K562 (cell line): ENCODE measurements at places on chromosomes 5 and 9.

- no peak overlapping the region for H3K27ac ChIP-seq
- H3K4me1 ChIP-seq: no peaks in the 10 kb centered on the region
- no peak overlapping the region for H3K4me3 ChIP-seq
- no peaks in the 10 kb centered on the region for H3K36me3 ChIP-seq
Measured at GRCh38 chr9:107142896-107143603, 140.0 kb upstream of the RAD23B start.

DNA sequence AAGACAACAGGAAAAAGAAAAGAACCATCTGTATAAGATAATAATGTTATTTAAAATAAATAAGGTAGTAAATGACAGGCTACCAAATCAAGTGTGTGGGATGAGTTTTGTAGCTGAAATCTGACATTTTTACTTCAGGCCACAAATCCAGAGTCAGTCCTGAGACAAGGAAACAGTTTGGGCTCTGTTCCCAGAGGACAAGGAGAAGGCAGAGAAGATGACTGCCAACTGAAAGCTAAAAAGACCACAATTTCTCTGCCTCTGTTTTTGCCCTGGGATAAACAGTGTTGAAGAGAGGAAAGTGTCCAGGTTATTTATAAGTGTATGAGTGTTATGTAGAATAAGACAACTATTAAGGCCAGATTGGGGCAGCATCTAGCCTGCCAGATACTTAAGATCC is 180.5 kb downstream of the NFIB start:
- no peaks in the 10 kb centered on the region for H3K36me3 ChIP-seq
- no peak for DNase-seq
- no peak overlapping the region for H3K27ac ChIP-seq

- H3K27me3 ChIP-seq: peaks cover 4% of the 10 kb centered on the region; the same call in 1 of the 2 replicates
- no peak for DNase-seq
- no peak overlapping the region for H3K27ac ChIP-seq
- H3K36me3 ChIP-seq: no peaks in the 10 kb centered on the region
- no peak overlapping the region for H3K4me3 ChIP-seq
- no peaks in the 10 kb centered on the region for H3K4me1 ChIP-seq
Measured at GRCh38 chr9:684941-685340, 156.6 kb upstream of the DMRT1 start.

DNA sequence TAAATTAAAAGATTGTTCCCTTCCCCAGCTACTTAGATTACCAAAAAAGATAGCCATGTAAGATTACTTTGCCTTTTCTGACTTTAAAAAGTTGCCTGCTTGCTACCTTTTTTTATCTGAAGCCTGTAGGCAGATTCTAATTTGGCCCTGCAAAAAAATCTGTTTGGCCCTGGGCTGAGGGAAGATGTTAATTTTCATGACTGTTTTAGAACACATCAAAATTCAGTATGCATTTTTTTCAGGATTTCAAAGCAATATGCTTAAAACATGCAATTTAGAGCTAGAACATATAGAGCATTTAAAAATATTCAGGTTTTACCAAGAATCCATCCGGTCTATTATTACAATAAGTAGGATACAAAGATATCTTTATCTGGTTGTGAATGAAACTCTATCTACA is 563.6 kb downstream of the NR2F1-AS1 start:
- no peak for DNase-seq
- no peak overlapping the region for H3K4me3 ChIP-seq
- no peak overlapping the region for H3K27ac ChIP-seq
- H3K27me3 ChIP-seq: no peaks in the 10 kb centered on the region
- no peaks in the 10 kb centered on the region for H3K36me3 ChIP-seq

DNA sequence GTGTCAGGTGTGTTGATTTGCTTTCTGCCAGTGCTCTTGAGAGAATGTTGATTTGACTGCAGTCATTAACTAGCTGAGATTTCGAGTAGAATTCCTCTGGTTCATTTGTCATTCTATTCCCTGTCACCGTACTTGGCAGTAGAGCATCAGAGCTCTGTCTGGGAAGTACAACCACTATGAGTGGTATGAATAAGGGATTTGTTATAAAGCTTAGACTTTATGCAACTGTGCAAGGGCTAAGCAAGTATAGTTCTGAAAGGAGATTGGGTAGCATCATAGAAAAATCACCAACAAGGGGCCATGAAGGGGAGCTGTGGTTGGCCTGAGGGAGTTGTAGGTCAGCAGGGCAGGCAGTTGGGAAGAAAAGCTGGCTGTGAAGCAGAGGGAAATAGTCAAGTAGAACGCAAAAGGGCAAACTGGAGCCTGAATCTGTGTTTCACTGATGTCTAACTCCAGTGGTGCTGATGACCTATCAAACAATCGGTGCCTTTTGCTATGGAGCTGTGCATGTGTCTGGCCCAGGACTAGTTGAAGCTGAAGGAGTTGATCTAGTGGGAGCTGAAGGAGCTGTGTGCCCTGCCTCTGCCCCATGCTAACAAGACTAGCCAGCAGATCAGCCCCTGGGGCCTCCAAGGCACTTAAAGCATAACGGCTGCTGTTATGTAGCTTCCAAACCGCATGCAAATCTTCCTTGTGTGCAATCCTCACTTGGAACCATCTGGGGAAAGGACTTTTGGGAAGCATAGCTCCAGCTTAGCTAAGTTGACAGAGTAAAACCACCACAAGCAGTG is 110.0 kb downstream of the SLC28A3 start:
- H3K4me1 ChIP-seq: no peaks in the 10 kb centered on the region
- no peak overlapping the region for H3K4me3 ChIP-seq
- no peaks in the 10 kb centered on the region for H3K36me3 ChIP-seq
- no peak for DNase-seq

DNA sequence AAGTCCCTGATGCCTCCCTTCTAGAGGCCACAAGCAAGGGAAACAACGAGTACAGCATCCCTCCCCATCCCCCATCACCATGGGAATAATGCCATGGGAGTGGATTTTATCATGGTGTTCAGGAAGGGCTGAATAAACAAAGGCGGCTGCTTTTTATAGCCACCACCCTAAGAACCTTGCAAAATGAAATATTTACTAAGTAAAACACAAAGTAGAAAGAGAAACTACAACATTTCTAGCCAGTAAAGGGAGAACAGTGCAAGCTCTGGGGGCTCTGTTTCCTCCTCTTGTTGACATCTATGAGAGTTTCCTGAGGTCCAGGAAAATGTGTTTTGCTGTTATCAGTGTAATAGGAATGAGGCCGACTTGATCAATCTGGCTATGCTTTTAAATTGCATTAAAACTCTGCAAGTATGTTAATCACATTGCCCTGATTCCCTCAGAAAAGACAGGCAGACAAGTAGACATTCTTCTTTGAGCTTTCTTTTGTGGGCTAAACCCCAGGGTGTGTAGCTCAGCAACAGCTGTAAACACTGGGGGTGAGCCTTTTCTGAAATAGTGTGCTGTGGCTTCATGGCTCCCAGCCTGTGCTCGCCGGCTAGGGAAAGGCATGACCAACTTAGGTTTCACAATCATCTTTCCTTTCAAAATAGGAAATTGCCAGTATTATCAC is 31.1 kb downstream of the SV2C start:
- no peak overlapping the region for H3K27ac ChIP-seq
- H3K36me3 ChIP-seq: no peaks in the 10 kb centered on the region

GRCh38 chr5:162372256-162372655 is 304.7 kb downstream of the GABRG2 start:
- no peak overlapping the region for H3K27ac ChIP-seq
- H3K36me3 ChIP-seq: no peaks in the 10 kb centered on the region
- no peak overlapping the region for H3K4me3 ChIP-seq
- no peaks in the 10 kb centered on the region for H3K27me3 ChIP-seq
- H3K4me1 ChIP-seq: no peaks in the 10 kb centered on the region

GRCh38 chr5:41940641-41941040 is 15.6 kb downstream of the FBXO4 start:
- no peak overlapping the region for H3K4me3 ChIP-seq
- no peaks in the 10 kb centered on the region for H3K4me1 ChIP-seq

DNA sequence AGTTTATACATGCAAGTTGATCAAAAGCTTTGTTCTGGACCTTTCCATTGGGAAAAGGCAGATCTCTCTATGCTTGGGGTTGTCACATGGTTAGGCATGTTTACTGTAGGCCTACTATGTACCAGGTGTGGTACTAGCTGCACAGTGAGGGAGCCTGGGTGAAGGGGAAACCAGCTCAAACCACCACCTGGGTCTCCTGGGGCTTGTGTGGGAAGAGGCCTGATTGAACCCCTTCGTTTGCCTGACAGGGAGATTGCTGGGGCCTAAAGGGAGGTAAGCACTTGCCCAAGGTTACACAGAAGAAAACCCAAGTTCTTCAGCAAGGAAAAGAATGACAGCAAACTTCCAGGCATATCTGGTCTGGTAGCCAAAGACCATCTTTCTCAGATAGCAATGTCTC is 145.9 kb downstream of the MELK start:
- no peak for DNase-seq
- H3K4me1 ChIP-seq: no peaks in the 10 kb centered on the region
- peaks cover 4% of the 10 kb centered on the region; the same call in 1 of the 3 replicates for H3K27me3 ChIP-seq
- no peaks in the 10 kb centered on the region for H3K36me3 ChIP-seq
- no peak overlapping the region for H3K4me3 ChIP-seq
- no peak overlapping the region for H3K27ac ChIP-seq

- peaks cover 38% of the 10 kb centered on the region; the same call in 2 of the 3 replicates for H3K27me3 ChIP-seq
- DNase-seq: no peak
- no peaks in the 10 kb centered on the region for H3K36me3 ChIP-seq
- H3K4me3 ChIP-seq: no peak overlapping the region
- no peak overlapping the region for H3K27ac ChIP-seq
- H3K4me1 ChIP-seq: no peaks in the 10 kb centered on the region; the same call in 2 of the 3 replicates
Measured at GRCh38 chr5:952597-953271, 55.9 kb upstream of the NKD2 start.

DNA sequence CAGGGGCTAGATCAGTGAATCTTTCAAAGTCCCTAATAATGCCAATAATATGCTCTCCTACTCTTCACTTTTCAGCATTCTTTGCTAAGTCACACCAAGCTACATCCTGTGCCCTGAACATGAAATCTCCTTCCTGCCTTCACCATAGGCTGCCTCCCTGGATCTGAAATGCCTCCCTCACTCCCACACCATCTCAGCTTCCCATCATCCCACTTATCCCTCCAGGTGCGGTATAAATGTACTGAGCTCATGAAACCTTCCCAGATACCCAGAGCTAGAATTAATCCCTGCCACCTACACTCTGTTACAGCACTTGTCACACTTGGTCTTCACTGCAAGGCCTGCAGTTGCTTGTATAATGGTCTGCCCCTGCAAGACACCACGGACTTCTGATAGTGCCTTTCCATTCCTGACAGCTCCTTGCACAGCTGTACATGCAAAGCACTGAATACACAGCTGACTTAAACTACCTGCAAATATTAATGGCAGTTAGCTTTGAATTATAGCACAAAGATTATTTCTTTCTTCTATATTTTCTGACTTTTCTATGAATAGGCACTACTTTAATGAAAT is 250.4 kb downstream of the EBF1 start:
- no peaks in the 10 kb centered on the region; the same call in 2 of the 3 replicates for H3K27me3 ChIP-seq
- H3K4me3 ChIP-seq: no peak overlapping the region
- DNase-seq: no peak

- no peaks in the 10 kb centered on the region; the same call in 2 of the 3 replicates for H3K27me3 ChIP-seq
- H3K27ac ChIP-seq: no peak overlapping the region
- no peak for DNase-seq
- no peaks in the 10 kb centered on the region for H3K4me1 ChIP-seq
- H3K36me3 ChIP-seq: no peaks in the 10 kb centered on the region
Measured at GRCh38 chr5:137306903-137307302, 192.2 kb downstream of the SPOCK1 start.

DNA sequence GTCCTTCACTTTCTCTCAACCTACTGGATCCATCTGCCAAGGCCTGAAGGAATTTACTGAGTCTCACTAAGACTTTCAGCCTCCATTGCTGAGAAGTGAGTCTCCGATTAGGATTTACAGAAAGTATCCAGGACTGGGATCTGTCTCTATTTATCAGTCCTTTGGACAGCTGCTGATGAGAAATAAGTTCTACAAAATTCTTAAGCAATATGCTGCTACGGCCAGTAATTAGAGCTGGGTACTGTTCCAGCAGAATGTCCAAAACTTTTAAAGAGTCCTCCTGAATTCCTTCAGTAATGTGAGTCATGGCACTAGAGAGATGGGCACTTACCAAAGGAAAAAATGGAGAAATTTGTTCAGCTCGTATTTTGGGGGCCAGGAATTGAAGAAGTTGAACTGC is 5.9 kb downstream of the TEX10 start:
- H3K27me3 ChIP-seq: no peaks in the 10 kb centered on the region
- no peaks in the 10 kb centered on the region for H3K4me1 ChIP-seq
- peaks cover 77% of the 10 kb centered on the region for H3K36me3 ChIP-seq
- H3K4me3 ChIP-seq: no peak overlapping the region
- H3K27ac ChIP-seq: no peak overlapping the region

GRCh38 chr5:67493676-67494075 is 297.1 kb upstream of the CD180 start:
- H3K4me1 ChIP-seq: no peaks in the 10 kb centered on the region
- H3K27me3 ChIP-seq: no peaks in the 10 kb centered on the region
- H3K36me3 ChIP-seq: no peaks in the 10 kb centered on the region
- peak; percentile 9 for DNase-seq
- H3K27ac ChIP-seq: no peak overlapping the region

DNA sequence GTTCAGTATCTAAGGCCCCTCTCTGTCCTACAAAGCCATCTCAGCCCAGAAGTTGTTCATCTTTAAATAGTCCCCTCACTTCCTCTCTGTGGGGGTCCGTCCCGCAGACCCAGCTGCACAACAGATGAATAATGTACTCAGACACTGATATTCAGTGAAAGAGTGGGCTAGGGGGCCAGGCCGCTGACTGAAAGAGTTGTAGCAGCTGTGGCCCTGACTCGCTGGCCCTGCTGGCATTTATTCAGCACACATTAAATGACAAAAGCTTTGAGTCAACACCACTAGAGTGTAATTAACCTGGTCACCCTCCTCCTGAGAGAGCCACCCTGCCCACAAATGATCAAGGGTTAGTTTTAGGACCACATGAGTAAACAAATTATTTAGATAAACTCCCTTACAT is 76.3 kb downstream of the MED10 start:
- H3K27ac ChIP-seq: no peak overlapping the region
- H3K27me3 ChIP-seq: no peaks in the 10 kb centered on the region; the same call in 1 of the 2 replicates
- DNase-seq: no peak
- no peak overlapping the region for H3K4me3 ChIP-seq
- no peaks in the 10 kb centered on the region for H3K4me1 ChIP-seq

GRCh38 chr5:44845777-44846176 is 37.0 kb downstream of the MRPS30 start:
- H3K4me3 ChIP-seq: no peak overlapping the region
- no peak for DNase-seq
- H3K36me3 ChIP-seq: no peaks in the 10 kb centered on the region
- no peak overlapping the region for H3K27ac ChIP-seq
- H3K27me3 ChIP-seq: no peaks in the 10 kb centered on the region

DNA sequence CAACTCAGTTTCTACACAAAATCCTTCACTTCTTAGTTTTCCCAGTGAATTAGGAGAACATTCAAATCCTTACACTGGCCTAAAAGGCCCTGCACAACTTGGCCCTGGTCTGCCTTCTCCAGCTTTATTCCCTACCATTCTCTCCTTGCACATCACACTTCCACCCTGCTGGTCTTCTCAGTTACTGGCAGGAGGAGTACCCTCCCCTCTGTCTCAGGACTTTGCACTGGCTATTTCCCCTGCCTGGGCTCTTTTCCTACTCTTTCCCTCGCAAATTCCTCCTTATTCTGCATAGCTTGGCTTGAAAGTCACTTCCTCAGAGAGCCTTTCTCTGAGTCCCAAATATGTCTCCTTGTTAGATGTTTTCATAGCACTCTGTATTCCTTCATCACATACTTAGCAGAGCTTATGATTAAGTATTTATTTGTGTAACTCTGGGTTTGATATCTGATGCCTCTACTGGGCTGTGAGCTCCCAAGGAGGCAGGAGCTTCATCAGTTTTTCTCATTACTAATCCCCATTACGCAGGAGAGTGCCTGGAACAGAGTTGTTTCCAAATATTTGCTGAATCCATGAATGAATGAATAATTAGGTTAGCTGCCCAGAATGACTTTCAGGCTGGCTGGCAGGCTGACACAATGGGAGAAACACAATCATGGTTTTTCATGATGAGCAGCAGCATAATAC is 159.8 kb upstream of the KLF9 start:
- no peak overlapping the region for H3K4me3 ChIP-seq
- H3K27ac ChIP-seq: no peak overlapping the region
- no peaks in the 10 kb centered on the region for H3K36me3 ChIP-seq
- H3K4me1 ChIP-seq: no peaks in the 10 kb centered on the region; the same call in 1 of the 2 replicates
- no peak for DNase-seq
